ENCODE measurements at places on chromosomes 11 and 22. TPM values are rescaled to one million over a fixed set of nuclear protein-coding genes. Genes with fewer than 3 reads are reported as not detected.

The ARSA gene
- total RNA-seq = 15.5 TPM

The LDLRAD3 gene
- total RNA-seq = 5.0 TPM

The TRIM22 gene
- total RNA-seq = 46.7 TPM

The APOBEC3G gene
- total RNA-seq = 15.4 TPM

The CNTN5 gene
- total RNA-seq = not detected

The XRCC6 gene
- total RNA-seq = 344 TPM

The DNAJB7 gene
- not detected for total RNA-seq

The PANX3 gene
- not detected for total RNA-seq

The TMEM45B gene
- total RNA-seq = not detected

The PPP1CA gene
- 159 TPM for total RNA-seq

The PCNX3 gene
- total RNA-seq = 16.3 TPM

The NAALAD2 gene
- 5.6 TPM for total RNA-seq

The JAML gene
- under 0.01 TPM for total RNA-seq

The NXPE4 gene
- not detected for total RNA-seq

The OR5P2 gene
- total RNA-seq = not detected

The ZNF280A gene
- total RNA-seq = not detected

The DEFB131B gene
- not detected for total RNA-seq

The SYT7 gene
- 31.4 TPM for total RNA-seq

The FOSL1 gene
- total RNA-seq = 63.9 TPM

The TNNI2 gene
- total RNA-seq = not detected

The GSTT2B gene
- total RNA-seq = 4.5 TPM

The GLB1L3 gene
- total RNA-seq = not detected

The OR4C11 gene
- total RNA-seq = not detected
